ENCODE measurements at places on chromosomes 12 and 14.

- no peak overlapping the region for H3K27ac ChIP-seq
- no peaks in the 10 kb centered on the region for H3K36me3 ChIP-seq
- H3K4me3 ChIP-seq: no peak overlapping the region
- peaks cover 2% of the 10 kb centered on the region for H3K27me3 ChIP-seq
- no peaks in the 10 kb centered on the region for H3K4me1 ChIP-seq
- peak; percentile 42 for DNase-seq
Observed at GRCh38 chr12:13233830-13234641, 37.5 kb downstream of the EMP1 start.

DNA sequence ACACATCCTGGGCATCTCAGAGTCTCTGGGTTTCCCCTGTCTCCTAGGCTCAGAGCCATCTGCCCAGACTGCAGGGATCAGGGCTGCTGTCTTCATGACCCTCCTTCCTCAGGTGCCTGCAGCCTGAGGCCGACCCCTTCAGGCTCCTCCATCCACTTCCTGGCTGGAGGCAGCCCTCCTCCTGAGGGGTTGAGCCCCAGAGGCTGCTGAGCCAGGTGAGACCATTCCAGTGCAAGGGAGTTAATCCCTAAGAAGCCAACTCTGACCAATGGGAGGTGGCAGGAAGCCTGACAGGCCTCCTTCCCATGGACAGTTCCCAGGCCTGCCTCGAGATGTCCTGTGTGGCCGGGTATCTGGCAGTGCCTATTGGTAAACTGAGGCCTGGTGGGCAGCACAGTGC lies 8.4 kb upstream of the PPP4R4 start:
- H3K36me3 ChIP-seq: no peaks in the 10 kb centered on the region
- H3K4me1 ChIP-seq: peaks cover 43% of the 10 kb centered on the region
- no peaks in the 10 kb centered on the region for H3K27me3 ChIP-seq

- DNase-seq: no peak
- H3K27me3 ChIP-seq: no peaks in the 10 kb centered on the region
- no peak overlapping the region for H3K4me3 ChIP-seq
- H3K36me3 ChIP-seq: no peaks in the 10 kb centered on the region
Observed at GRCh38 chr12:16228067-16228466, 49.4 kb downstream of the SLC15A5 start.

DNA sequence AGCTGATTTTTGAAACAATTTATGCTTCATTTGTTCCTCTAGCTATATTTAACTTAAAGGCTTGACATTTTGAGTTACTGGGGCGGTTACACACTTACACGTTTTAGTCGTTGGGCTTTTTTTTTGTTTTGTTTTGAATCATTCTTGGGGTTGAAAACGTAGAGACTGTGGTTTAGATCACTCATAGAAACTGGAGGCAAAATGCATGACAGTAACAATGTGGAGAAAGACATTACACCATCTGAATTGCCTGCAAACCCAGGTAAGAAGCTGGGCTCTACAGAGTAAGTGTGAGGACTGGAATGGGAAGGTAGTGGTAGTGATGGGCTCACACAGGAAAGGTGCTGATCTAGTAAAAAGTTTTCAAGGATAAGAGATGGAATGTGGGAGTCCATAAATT lies at the start of gene CLEC2D:
TSS of gene CLEC2D (plus strand) at position 180 of the 400 bp plus-strand sequence. CDS start at position 202, 22 bp downstream.
- H3K27me3 ChIP-seq: no peaks in the 10 kb centered on the region
- H3K4me1 ChIP-seq: peaks cover 53% of the 10 kb centered on the region
- peak; percentile 70 for DNase-seq
- peak within 1 kb of the TSS; percentile 93 for H3K4me3 ChIP-seq
- peaks cover 83% of the 10 kb centered on the region for H3K36me3 ChIP-seq

DNA sequence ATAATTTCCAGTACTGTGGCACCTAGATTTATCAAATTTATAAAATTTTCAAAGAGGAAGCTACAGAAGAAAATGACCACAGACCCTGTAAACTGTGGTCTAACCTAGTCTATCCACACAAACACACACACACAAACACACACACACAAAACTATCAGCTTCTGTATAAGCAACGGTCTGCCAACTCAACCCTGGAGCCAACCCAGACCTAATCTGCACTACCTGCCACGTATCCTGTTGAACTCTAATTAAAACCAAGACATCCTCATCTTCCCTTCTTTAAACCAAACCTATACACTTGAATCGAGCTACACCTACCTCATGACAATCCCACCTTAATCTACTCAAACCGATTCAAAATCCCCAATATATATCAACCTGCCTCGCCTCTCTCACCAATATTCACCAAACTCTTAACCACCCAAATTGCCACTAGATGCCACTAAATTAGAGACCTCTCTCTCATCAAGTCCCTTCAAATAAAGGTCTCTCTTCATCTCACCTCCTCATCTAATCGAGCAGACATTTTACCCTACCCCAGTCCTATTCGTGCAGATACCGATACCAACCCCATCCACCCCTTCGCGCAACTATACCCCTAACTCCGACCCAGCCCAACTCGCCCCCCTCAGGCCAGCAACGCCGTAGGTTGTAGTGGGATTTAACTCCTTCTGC lies 808 bp downstream of the ACIN1 start:
- no peak overlapping the region for H3K27ac ChIP-seq
- peaks cover 29% of the 10 kb centered on the region for H3K4me1 ChIP-seq
- no peak overlapping the region for H3K4me3 ChIP-seq
- no peak for DNase-seq

Data from activated CD4-positive, alpha-beta T cell treated with anti-CD3 and anti-CD28 coated beads for 36 hours (primary cell).